Effector memory CD4-positive, alpha-beta T cell (primary cell): ENCODE measurements at places on chromosomes 2 and 18.

GRCh38 chr18:51275712-51276476, 78.4 kb upstream of the MEX3C start:
- DNase-seq: no peak

GRCh38 chr2:26756337-26756736, 7.7 kb upstream of the SLC35F6 start:
- no peak for DNase-seq

DNA sequence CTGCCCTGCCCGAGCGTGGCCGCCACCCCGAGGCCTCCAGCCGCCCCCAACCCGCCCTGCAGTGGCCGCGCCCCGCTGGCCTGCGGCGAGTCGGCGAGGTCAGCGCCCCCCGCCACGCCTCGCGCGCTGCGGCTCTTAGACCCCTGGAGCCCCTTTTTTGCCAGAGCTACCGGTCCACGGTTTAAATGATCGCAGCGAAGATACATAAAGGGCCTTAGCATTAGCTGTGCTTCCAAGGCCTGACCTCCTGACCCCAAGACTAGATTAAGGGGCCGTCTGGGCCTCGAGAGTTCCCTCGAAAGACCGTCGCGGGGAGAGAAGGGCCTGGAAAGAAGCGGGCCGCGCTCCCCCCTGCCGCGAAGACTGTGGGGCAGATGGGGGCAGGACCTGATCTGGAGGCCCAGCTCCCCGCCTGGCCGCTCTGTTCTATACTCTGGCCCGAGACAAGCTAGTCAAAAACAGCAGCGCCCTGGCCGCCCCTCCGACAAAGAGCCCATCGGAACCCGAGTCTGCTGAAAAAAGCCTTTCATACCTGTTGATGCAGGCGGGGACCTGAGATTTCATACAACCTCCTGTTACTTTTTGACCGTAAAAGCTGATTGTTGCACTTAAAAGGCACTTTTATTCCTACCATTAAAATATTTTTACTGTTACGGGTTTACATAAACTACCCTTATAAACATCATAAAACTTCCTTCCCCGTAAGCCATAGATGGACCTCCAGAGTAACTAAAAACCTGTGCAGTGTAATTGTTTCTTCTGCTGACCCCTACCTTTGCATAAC, 68.7 kb upstream of the PSMD14 start:
- DNase-seq: no peak

DNA sequence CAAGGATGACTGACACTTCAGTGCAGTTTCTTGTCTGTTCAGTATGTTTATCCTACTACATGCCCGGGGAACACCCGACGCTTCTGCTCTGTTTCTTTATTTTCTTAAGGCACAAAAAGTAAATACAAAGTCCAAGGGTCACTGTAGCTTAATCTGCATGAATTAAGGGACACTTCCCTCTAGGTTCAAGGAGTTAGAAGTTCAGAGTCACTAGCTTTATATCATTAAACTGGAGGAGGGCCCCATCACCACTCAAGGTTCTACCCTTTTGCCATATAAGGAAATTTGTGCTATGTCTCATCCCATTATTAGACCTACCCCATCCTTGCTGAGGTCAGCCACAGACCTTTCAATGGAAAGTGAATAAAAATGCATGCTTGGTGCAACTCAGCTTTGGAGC, 27.6 kb upstream of the RMDN2 start:
- DNase-seq: no peak

DNA sequence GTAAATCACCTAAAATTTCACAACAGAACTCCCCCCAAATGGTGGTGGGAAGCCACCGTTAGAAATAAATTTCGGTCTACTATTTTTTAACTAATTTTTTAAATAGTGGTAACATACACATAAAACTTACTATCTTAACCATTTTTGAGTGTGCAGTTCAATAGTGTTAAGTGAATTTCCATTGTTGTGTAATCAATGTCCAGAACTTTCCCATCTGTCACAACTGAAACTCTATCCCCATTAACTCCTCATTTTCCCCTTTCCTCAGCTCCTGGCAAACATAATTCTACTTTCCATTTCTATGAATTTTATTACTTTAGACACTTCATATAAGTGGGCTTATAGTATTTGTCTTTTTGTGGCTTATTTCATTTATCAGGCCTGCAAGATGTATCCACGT, 34.1 kb upstream of the HNMT start:
- DNase-seq: no peak

- no peak for DNase-seq
These were observed 48.2 kb downstream of the ADI1 start for GRCh38 chr2:3470856-3471737.

DNA sequence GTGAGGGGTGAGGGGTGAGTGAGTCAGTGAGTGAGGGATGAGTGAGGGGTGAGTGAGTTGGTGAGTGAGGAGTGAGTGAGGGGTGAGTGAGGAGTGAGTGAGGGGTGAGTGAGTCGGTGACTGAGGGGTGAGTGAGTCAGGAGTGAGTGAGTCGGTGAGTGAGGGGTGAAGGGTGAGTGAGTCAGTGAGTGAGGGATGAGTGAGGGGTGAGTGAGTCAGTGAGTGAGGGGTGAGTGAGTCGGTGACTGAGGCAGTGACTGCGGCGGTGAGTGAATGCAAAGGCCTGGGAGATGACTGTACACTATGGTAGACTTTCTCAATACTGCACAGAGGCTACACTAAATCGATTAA, 16.6 kb downstream of the THAP4 start:
- DNase-seq: no peak

- no peak for DNase-seq
These were observed 91.0 kb downstream of the TMEM17 start for GRCh38 chr2:62415019-62415431.

DNA sequence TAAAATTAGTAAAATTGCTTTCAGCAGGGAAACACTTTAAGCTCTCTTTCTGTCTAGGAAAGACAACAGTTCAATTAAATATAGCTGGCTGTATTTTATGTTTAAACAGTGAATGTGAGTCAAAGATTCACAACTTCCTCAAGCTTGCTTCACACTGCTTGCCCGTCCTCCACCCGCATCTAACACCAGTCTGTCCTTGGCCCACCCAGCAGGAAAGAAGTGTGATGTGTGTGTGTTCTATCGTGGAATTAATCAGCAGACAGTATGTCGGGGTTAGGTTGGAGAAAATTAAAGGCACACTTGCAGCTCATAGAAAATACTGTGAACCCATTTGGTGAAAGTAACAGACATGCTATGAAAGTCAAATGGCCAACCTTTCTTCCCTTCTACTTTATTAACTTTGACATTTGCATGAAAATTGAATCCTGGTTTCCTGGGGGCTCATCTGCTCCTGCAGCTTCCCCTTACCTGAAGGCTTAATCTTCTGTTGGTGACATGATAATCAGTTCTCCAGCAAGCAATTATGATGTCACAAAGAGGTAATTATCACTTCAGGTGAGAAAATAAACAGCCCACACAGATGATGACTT, 182.0 kb downstream of the UXS1 start:
- no peak for DNase-seq

GRCh38 chr2:126239320-126239955, 416.5 kb upstream of the GYPC start:
- no peak for DNase-seq

DNA sequence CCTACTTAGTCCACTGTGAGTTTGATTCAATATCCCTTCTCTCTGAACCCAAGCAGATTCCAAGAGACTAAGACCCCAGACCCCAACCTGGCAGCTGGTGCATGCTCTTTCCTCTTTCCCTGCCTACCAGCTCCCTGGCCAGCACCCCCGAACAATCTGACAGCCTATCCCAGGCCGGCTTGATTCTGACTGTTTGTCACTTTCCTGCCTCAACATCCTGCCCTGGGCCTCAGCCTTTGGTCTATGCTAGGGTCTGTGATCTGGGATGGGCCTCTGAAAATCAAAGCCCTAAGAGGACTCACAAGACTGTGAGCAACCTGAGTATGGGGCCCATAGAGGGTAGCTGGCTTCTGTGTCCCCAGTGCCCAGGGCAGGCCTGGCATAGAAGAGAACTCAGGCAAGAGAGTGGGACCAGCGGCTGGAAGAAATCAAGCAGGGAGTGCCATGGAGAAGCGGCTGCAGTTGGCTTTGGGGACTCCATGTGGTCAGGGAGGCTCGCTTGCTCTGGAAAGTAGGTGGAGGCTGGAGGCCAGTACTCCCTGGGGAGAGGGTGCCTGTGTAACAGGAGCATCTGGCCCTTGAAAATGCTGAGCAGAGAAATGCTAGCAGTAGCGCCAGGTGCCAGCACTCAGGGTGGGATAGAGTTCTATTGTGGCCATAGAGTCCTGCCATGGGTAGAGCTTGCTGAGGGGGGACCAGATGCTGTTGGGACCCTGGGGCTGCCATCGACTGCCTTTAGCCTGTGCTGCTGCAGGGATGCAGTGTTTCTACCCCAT, 343.9 kb downstream of the DYSF start:
- DNase-seq: no peak
